ENCODE measurements at places on chromosomes 13 and 19.
A peak's percentile ranks its signal among the peaks of the same experiment; 100 is the strongest.

GRCh38 chr13:22703601-22704209 is 477.1 kb upstream of the SGCG start:
- DNase-seq, result no peak

DNA sequence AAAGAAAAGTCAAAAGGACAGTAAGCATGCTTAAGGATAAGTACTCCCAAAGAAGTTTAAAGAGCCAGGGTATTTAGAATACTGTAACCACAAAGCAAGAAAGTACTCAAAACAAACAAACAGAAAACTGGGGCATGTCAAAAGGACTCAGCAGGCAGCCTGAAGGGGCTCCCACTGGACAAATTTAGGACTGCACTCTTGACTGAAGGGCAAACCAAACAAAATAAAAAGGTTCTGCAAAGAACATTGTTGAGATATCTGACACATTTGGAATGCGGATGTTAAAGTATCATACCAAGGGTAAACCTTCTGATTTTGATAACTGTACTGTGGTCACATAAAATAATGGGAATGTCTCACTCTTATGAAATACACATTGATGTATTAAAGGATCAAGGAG is 157.4 kb downstream of the TNFSF13B start:
- DNase-seq, result no peak

GRCh38 chr13:28286263-28286662 is 147.9 kb downstream of the PAN3 start:
- no peak for DNase-seq

DNA sequence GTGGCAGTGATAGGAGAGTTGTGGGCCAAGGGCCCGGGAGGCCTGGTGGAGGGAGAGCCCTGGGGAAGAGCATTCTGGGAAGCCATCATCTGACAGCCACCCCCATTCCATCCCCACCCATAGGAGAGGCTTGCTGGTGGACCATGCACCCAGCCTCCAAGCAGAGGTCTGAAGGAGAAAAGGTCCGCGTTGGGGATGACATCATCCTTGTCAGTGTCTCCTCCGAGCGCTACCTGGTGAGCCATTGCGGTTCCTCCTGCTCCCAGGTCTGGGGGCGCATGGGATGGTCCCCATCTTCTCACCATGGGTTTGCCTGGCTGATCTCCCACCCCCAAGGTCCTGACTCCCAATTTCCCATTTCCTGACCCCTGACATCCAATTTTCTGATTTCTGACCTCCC is 10.5 kb downstream of the RYR1 start:
- no peak for DNase-seq

GRCh38 chr19:33418871-33419787 is 45.6 kb downstream of the CEBPG start:
- DNase-seq, result no peak

GRCh38 chr13:31846961-31847752 is 107.8 kb downstream of the RXFP2 start:
- no peak for DNase-seq

DNA sequence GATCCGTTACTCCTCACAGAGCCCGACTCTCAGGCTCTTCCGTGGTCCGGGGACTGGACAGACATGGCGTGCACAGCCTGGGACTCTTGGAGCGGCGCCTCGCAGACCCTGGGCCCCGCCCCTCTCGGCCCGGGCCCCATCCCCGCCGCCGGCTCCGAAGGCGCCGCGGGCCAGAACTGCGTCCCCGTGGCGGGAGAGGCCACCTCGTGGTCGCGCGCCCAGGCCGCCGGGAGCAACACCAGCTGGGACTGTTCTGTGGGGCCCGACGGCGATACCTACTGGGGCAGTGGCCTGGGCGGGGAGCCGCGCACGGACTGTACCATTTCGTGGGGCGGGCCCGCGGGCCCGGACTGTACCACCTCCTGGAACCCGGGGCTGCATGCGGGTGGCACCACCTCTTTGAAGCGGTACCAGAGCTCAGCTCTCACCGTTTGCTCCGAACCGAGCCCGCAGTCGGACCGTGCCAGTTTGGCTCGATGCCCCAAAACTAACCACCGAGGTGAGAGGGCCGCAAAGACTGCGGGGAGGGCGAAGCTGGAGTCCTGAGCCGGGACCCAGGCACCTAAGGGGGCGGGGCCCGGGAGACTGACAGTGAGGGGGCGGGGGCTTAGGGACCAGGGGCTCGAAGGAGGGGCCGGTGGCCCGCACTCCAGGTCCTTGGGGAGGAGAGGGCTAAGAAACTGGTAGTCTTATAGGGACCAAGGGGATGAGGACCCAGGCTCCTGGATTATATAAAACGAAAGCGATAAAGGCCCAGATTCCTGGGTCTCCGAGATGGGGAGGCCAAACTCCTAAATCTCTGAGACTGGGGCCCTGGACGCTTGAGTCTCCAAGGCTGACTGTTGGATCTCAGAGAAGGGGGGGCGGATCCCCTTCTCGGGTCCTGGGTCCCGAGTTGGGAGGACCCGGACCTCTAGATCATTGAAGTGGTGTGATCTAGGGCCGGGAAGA is 2.0 kb downstream of the ETV2 start:
- DNase-seq, result peak; percentile 91

DNA sequence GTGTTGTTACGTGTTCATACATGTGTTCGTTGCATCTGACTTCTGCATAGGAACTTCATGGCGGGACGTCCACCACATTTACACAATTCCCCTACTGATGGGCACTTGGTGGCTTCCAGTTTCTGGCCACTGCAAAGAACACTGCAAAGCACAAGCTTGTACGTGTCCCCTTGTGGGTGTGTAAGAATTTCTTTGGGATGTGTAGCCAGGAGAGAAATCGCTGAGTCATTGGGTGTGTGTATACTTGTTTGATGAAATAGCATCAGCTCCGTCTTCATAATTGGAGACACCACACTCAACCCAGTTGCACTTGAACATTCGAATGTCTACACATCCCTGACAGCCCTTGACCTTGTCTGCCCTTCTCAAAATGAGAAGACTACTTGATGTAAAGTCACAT is 19.2 kb downstream of the KLK5 start:
- DNase-seq, result no peak

DNA sequence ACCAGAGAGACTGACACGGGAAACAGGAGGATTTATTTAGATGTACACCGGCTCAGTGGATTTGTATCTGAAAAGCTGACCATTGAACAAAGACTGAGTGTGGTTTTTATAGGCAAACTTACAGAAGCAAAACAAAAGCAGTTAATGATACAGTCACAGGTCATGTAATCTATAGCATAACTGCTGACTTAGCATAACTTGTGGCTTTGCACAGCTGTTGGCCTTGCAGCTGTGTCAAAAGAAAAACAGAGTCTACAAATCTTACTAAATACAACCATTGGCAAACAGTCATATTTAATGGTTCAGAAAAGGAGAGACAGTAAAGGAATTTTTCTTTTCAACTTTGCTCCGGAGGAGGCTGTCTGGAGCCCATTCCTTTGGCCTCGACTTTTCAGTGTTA is 2.3 kb upstream of the ILF3 start:
- DNase-seq, result no peak

DNA sequence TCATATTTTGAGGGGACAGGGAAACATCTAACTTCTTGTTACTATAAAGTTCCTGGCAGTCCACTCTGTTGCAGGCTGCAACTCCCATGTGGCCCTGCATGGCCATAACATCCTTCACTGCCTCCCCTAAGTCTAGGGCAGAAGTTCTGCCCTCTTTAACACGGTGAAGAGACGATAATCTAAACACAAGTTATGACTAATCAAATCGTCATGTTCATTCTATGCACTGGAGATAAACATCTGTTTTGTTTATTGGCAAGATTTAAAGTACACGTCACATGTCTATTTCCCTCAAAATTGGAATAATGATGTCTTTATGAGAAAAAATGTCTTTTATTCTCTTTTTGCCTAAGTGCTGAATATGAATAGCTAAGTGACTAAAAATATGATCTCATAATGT is 1629.4 kb downstream of the PCDH9 start:
- DNase-seq, result no peak

- no peak for DNase-seq
Measured at GRCh38 chr19:6812612-6813011, 40.1 kb downstream of the VAV1 start.

DNA sequence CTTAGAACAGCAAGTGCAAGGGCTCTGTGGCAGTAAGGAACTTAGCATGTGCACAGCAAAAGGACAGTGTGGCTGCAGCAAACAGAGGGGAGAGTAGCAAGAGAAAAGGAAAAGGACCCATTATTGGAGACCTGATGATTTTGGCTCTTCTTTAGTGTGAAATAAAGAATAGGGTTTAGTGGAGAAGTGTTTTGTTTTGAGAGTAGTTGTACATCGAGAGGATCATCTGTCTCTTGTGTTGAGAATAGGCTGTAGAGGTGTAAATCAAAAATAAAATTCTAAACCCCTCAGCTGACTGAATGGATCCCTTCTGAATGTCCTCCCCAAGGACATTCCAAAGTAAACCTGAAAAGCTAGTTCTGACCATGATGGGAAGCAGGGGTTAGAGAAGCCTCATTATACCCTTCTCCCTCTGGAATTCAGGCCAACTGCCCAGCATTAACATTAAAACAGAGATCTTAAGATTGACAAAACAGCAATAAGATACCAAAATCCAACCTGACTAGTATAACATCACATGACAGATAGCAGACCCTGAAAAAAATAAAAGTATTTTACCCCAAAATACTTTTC is 73.6 kb upstream of the OBI1 start:
- DNase-seq, result no peak

- DNase-seq, result no peak
Measured at GRCh38 chr19:10744253-10744798, 26.4 kb downstream of the DNM2 start.

- DNase-seq, result no peak
Measured at GRCh38 chr13:46934749-46935148, 37.9 kb upstream of the HTR2A start.

GRCh38 chr19:18650021-18650390 is 13.2 kb downstream of the KLHL26 start:
- no peak for DNase-seq

DNA sequence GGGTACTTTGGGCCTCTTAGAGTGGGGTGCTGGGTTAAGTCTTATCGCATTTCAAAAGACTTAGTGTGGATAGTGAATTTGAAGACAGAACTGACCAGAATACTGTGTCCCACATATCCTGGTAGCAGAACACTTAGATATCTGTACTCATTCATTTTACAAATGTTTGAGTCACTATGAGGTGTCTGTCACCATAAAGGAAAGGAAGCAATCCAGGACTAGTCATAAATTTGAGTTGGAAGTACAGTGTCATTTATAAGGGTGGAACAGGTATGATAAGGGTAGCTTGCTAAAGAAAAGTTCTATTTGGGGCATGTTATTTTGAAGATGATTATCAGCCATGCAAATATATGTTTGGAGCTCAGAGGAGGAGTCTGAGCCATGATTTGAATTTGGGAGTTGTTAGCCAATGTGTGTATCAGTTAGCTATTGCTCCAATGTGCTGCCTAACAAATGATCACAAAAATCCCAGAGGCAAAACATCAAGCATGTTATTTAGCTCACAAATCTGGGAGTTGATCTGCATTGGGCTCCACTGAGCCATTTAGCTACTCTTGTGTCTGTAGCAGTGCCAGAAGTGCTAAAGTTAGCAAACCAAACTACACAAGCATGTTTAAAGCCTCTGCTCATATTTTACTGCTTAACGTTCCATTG is 20.3 kb downstream of the ZNF699 start:
- no peak for DNase-seq
